Activated CD4-positive, alpha-beta memory T cell treated with anti-CD3 and anti-CD28 coated beads, Interleukin-2, amount 10 ng/mL, durations not matched to agents 7 days and 5 days (primary cell): ENCODE measurements at places on chromosomes 6 and 20. TPM values are rescaled to one million over a fixed set of nuclear protein-coding genes. Genes with fewer than 3 reads are reported as not detected.

LHFPL5 gene
- not detected for total RNA-seq

SLC12A5 gene
- 0.53 TPM for total RNA-seq

C20orf141 gene
- not detected for total RNA-seq

LY6G6C gene
- total RNA-seq = not detected

HTR1E gene
- not detected for total RNA-seq
